Dermis blood vessel endothelial cell (primary cell): ENCODE measurements at places on chromosomes 11 and 22. TPM values are rescaled to one million over a fixed set of nuclear protein-coding genes. Genes with fewer than 3 reads are reported as not detected.

GRCh38 chr22:30158744-30159500 is 78.7 kb downstream of the HORMAD2 start:
- DNase-seq = no peak

DNA sequence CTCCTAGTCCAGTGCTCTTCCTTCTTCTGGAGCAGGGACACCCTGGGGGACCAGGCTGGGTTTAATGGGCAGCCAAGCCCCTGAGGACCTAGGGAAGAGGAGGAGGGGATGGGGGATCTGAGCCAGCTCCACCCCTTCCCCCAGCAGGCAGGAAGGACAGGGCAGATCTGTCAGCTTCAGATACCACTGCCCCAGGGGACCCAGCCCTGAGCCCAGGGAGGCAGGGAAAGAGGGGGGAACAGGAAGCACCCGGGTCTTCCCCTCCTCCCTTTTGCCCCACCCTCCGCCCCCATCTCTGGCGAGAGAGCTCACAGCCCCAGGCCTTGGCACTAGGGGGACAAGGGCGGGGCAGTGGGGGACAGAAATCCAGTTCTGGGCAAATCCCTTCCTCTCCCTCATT is 11.7 kb upstream of the SOX10 start:
- no peak for DNase-seq

GRCh38 chr11:128470081-128470480 is 117.3 kb downstream of the ETS1 start:
- no peak for DNase-seq

DNA sequence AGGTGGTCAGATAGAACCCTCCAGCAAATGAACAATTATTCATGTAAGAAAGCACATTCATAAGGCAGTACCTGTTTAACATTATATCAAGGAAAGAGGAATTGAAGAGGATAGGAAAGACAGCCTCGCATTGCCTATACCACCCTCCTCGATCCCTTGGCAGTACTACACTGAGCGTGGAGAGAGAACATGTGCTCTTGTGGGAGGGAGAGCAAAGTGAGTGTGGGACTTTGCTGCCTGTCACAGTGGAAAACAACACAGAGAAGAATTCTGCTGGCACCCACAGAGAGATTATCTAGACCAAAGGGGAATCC is 17.5 kb upstream of the DDX10 start:
- no peak for DNase-seq

GRCh38 chr11:117627259-117627658 is 169.8 kb downstream of the DSCAML1 start:
- DNase-seq = no peak

Gene SMCO4
- total RNA-seq = 6.2 and 25.5 TPM in 2 replicates

Gene LRRC32
- 80.8 and 98.6 TPM in 2 replicates for total RNA-seq

Gene DNAJB13
- total RNA-seq = not detected in 2 replicates

DNA sequence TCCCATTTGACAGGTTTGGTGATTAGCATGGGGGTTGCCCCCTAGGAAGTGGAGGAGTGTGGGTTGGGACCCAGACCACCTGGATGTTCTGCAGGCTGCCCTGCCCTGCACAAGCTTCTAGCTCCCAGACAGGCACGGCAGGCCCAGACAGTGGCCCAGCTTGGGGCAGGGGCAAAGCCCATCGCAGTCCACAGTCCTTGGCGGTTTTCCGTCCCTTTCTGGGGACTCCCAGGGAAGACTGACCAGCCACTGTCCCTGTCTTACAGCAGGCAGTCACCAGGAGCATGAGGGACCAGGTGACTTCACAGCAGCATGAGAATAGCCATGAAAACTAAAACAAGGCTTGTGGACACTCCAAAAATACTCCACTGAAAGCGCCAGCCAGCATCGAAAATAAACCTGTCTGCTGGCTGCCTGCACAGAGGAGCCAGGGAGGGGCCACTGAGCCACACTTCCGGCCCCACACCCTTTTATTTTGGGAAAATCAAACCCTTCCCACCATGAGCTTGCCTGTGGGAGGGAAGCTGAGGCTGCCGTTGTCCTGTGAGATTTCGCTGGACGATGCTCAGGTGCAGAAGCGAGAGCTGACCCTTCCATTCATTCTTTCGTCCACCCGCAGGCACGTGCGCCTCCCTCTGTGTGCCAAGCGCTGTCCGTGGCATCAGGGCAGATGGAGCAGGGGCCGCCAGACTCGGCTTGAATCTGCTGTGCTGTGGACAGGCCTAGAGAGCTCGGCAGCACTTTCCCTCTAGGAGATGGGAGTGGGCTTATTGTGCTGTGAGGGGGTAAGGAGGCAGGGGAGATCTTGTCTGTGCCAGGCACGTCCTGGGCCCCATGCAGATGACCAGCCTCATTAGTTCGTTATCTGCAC is 28.0 kb downstream of the FADD start:
- DNase-seq = no peak

GRCh38 chr11:36467012-36467411 is 43.1 kb downstream of the TRAF6 start:
- DNase-seq = no peak

GRCh38 chr22:24430431-24431308 is 3.3 kb downstream of the ADORA2A start:
- DNase-seq = no peak

Gene USP2
- 0.33 and 1.2 TPM in 2 replicates for total RNA-seq

GRCh38 chr11:35276396-35277145 is 137.6 kb downstream of the CD44 start:
- DNase-seq = no peak

- peak; percentile 40 for DNase-seq
Measured at GRCh38 chr11:122696662-122697061, 41.1 kb downstream of the UBASH3B start.

DNA sequence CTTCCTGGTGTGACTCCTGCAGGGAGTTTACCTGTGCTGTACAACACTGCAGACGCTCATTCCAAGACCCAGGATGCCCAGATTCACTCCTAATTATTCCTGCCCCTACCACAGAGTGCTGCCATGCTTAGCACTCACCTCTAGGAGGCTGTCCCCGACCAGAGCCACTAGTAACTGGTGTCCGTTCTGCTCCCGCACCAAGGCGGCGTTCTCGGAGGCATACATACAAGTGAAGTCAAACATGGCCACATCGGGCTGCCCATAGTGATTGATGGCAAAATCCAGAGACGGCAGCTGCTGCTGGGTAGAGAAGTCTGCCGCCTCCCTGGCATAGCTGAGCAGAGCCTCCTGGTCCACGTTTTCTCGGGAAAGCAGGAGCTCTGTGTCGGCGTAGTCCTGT is 122.3 kb upstream of the BID start:
- DNase-seq = peak; percentile 25

Gene JHY
- 0.47 and 0.51 TPM in 2 replicates for total RNA-seq
